ENCODE measurements at places on chromosomes 16 and 17.
A peak's percentile ranks its signal among the peaks of the same experiment; 100 is the strongest.

DNA sequence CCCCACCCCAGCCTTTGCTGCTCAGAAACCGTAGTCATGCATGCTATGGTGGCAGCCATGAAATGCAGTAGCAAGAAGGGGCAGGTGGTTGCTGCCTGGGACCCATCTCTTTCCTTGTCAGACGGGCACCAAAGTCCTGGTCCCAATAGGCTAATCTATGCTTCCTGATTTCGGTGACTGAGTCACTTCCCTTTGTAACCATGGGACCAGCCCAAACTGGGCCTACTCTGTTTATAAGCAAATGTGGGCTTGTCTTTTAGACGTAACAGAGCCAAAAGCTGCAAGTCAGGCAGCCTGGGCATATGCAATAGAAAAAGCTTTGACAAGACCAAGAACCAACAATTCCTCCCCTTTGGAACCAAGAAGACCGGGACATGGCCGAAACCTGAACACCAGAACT is 99.1 kb upstream of the RBBP6 start:
- no peak for DNase-seq

DNA sequence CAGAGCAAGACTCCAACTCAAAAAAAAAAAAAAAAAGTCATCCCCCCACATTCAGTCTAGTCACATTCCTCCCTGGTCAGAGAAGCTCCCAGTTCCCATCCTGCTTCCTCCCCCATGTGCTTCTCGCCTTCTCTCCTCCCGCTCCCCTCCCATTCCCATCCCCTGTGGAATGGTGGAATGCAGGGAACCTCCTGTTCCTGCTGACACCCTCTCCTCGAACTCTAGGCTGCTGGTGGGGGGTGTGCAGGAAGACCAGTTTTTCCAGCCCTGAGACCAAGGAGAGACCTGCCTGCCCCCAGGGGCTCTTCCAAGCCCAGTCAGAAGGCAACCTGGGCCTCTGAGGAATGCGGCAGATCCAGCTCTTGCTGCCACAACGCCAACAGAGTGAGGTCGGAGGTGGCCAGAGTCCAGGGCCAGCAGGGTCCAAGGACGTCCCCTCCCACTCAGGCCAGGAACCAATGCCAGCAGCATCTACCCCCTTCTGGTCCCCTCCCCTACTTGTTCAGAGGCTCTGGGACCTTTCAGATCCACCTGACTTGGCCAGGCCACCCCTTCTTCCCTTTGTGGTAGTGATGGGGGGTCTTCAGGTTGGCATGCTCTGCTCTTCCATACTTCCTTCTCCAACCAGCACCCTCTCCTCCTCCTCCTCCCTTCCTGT is 39.3 kb upstream of the TAC4 start:
- DNase-seq, result no peak

DNA sequence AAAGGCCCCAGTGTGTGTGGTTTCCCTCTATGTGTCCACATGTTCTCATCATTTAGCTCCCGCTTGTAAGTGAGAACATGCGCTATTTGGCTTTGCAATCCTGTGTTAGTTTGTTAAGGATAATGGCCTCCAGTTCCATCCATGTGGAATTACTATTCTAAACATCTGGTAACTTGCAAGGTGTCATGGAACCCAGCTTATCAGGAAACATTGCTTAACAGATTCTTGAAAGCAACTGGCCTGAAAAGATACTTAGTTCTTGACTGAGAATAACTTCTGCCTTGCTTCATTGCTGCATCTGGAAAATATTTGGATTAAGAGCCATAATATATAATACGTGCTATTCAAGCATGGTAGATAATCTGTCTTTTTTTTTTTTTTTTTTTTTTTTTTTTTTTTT is 27.8 kb downstream of the PAFAH1B1 start:
- DNase-seq, result no peak

DNA sequence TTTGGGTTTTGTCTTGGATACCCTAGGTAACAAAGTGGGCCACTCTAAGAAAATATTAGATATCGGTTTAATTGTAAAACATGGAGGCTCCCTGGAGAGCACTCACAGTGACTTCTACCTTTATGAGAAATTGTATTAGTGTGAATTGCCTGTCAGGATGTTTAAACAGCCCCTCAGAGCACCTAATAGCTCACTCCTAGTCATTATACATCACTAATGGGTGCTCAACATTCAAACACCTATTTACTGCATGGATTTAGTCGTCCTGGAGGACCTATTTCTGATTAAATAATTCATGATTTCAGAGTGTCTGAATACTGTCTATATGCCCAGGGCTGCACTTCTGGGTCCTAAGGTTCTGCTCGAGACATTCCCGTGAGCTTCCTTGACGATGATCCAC is 430.2 kb upstream of the EEF2KMT start:
- no peak for DNase-seq

GRCh38 chr17:41666237-41666641 is 22.4 kb upstream of the EIF1 start:
- peak; percentile 93 for DNase-seq
